HepG2 (cell line): ENCODE measurements at places on chromosomes 7 and 10. TPM values are rescaled to one million over a fixed set of nuclear protein-coding genes. Genes with fewer than 3 reads are reported as not detected.

DNA sequence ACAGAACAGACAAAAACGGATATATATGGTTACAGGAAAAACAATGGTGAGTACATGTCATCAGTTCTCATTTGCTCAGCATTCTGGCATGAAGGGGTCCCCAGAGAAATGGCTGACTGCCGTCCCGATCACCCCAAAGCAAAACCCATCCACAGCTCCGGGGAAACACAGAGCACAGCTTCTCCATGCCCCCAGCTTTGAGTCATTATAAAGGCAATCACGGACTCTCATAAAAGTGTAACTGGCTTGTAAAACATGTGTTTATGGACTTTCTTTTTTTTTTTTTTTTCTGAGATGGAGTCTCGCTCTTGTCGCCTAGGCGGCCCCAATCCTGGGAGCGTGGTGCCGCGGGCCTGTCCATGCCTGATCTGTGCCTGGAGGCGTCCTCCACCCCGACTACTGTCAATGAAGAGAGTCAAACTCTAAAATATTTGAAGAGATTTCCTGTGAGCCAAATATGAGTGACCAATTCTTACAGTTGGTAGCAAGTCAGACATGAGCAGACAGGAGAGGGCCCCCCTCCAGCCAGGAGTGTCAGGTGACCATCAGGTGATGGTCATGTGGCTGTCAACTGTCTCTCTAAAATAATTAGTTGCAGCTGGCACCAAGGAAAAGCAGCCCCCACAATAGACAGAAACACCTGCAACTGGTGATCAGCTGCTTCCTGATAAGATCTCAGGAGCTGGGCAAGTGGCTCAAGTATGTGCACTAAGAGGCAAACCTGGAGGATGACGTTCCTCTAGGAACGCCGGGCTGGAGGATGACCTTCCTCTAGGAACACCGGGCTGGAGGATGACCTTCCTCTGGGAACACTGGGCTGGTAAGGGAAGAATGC lies 21.7 kb upstream of the NOM1 start:
- DNase-seq, result no peak

The ELMO1 gene
- 0.14 and 0.17 TPM in 2 replicates for polyA plus RNA-seq

DNA sequence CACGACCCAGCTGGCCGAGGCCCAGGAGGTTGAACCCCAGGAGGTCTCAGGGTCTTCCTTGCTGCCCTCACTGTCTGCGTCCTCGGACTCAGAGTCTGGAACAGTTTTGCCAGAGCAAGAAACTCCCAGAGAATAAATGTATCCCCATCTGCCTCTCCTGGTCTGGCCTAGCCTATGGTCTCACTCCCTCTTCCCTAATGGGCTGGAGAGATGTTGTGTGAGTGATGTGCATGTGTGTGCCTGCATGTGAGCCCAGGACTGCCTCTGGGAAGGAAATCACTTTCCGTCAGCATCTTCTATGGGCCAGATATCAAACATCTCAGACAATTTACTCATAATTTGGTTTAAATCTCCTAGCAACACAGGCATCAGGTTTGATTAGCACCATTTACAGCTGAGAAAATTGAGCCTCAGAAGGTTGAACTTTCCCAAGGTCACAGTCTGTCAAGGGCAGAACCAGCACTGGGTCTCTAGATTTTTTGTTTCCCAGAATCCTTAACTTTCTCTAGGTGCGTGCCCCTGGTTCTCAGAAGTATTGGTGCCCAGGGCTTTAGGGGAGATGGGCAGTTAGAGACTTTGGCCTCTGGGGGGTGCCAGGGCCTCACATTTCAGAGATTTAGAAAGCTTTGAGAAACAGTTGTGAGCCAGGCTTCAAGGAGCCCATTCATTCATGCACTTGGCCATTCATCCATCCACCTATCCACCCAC lies 4.9 kb downstream of the TMEM270 start:
- DNase-seq, result peak; percentile 34

DNA sequence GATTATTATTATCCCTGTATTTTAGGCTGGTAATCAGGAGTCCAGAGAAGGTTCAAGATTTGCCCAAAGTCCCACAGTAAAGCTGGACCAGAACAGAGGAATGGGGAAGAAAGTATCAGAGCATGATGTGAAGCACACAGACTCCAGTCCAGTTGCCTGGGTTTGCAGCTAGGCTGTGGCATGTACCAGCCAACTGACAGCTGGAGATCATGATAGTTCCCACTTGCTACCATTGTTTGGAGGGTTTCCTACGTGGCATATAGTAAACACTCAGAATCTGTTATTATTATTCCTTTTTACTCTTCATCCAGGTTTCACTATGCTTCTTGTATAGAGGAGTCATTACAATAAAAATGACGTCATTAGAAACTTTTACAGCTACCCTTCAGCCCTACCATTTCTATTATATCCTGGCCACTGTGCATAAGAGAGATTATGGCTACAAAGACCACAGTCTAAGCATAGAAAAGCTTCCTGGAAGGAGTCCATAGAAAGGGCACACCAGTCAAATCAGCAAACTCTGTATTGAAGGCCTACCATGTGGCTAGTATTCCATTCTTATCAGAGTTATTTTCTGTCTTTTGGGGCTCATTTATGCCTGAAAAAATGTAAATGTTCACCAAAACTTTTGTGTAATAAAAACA lies 66.6 kb downstream of the MTPN start:
- no peak for DNase-seq

- no peak for DNase-seq
Observed at GRCh38 chr7:134714470-134715205, 64.8 kb upstream of the CALD1 start.

The MUC12 gene
- polyA plus RNA-seq, result not detected in 2 replicates

The UPK3B gene
- not detected in 2 replicates for polyA plus RNA-seq

The ANXA8L1 gene
- not detected in 2 replicates for polyA plus RNA-seq

The GPR26 gene
- not detected in 2 replicates for polyA plus RNA-seq

The ARMC10 gene
- polyA plus RNA-seq, result 7.8 and 11.3 TPM in 2 replicates

The EBLN1 gene
- polyA plus RNA-seq, result not detected in 2 replicates
